ENCODE measurements at places on chromosomes 7 and 10.

- no peak for DNase-seq
Observed at GRCh38 chr7:107165341-107165740, 3.5 kb upstream of the HBP1 start.

- DNase-seq, result no peak
Observed at GRCh38 chr10:53071505-53072125, 299.0 kb upstream of the MBL2 start.

GRCh38 chr7:3200504-3200903, 100.5 kb upstream of the SDK1 start:
- DNase-seq, result peak; percentile 35

DNA sequence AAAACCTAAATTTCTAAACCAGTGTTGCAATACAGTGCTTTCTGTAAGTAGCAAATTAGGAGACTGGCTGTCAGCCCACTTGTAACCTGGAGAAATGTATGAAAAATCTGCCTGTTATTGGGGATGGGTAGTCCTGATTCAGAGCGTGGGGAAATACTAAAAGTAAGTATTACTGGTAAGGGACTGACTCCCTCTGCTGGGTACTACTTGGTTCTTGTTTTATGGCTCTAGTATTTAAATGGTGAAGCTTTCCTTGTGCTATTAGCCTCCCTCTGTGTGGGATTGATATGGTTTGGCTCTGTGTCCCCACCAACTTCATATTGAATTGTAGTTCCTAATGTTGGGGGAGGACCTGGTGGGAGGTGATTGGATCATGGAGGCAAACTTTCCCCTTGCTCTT, 886.1 kb downstream of the SORCS1 start:
- no peak for DNase-seq

- DNase-seq, result no peak
Observed at GRCh38 chr7:2978408-2978807, 65.3 kb downstream of the CARD11 start.

- DNase-seq, result no peak
Observed at GRCh38 chr7:23011222-23011924, 2.6 kb downstream of the HYCC1 start.

- DNase-seq, result no peak
Observed at GRCh38 chr7:101878938-101879337, 61.5 kb downstream of the CUX1 start.

DNA sequence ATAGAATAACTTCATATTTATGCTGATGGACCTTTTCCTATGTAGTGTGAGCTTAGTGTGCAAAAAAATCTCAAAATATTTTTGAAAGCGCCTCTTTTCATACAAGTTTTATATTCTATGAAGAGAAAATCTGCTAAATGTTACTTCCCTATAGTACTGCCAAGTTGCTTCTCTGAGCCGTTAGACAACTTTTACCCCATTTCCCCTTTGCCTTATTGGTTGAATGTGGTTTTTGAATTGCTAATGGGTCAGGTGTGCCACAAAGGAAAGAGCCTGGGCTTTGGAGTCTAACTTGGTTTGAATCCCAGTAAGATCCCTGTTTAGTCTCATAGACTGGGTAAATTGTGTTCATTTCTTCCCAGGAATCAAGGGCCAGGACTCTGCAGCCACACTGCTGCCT, 261.5 kb downstream of the SNX10 start:
- no peak for DNase-seq

GRCh38 chr10:125103924-125104323, 56.4 kb downstream of the CTBP2 start:
- no peak for DNase-seq

GRCh38 chr7:131655866-131656265, 99.4 kb upstream of the PODXL start:
- DNase-seq, result no peak

GRCh38 chr7:131189488-131189887, 138.2 kb upstream of the MKLN1 start:
- DNase-seq, result no peak

- no peak for DNase-seq
Observed at GRCh38 chr10:15486404-15486803, 115.3 kb upstream of the FAM171A1 start.

GRCh38 chr7:70808876-70809275, 323.1 kb upstream of the GALNT17 start:
- no peak for DNase-seq

Data from SHP77 (cell line).